Hippocampal formation (tissue), 2 donors: ENCODE measurements at places on chromosomes 16 and 17.
A peak's percentile ranks its signal among the peaks of the same experiment; 100 is the strongest.

- peak; percentile 53 for DNase-seq
These were observed 5.5 kb downstream of the TMEM132E start for GRCh38 chr17:34584805-34585416.

DNA sequence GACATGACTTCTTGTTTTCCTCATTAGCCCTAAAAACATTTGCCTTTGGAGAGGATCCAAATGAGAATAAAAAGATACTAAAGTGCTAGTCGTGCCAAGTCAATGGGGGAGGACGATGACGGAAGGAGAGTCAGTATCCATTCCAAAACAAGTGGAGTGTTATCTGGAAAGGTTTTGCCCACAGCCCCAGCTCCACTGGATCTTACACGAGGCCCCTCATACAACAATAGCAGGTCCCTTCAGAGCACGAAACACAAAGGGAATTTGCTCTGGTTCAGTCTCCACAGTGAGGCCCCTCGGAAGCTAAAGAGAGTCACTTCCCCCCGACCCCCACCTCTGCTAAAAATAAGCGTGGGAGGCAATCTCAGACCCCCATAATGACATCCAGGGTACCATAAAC lies 496.9 kb upstream of the ZFHX3 start:
- no peak for DNase-seq

- no peak for DNase-seq
These were observed 6.9 kb downstream of the C17orf67 start for GRCh38 chr17:56826611-56827414.

DNA sequence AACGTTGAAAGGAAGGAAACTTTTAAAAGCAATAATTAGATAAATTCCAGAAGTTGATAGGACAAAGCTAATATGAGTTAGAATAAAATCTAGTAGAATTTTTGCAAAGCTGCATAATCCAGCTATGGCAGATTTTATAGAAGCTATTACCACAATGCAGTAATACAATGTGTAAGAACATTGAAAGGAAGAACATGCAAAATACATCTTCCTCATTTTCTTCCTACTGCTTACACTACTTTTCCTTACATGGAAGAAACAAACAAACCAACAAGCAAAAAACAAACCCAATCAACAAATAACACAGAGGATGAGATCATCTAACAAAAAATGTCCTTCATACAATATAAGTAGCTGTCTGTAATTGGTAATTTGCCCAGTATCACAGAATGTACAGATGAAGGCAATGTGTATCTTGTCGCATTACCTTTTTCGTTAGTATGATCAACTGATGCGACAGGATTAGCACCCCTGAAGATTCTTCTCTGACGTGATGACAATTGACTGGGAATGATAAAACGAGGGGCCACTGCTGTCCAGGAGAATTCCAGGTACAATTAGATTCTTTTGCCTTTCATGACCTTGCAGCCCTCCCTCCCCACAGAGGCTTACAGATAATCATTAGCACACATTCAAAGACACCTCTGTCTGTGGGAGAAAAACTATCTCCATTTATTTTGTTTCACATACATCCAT lies 21.2 kb upstream of the LRRC37A start:
- no peak for DNase-seq

- no peak for DNase-seq
These were observed 56.6 kb downstream of the DUSP14 start for GRCh38 chr17:37546302-37546701.

DNA sequence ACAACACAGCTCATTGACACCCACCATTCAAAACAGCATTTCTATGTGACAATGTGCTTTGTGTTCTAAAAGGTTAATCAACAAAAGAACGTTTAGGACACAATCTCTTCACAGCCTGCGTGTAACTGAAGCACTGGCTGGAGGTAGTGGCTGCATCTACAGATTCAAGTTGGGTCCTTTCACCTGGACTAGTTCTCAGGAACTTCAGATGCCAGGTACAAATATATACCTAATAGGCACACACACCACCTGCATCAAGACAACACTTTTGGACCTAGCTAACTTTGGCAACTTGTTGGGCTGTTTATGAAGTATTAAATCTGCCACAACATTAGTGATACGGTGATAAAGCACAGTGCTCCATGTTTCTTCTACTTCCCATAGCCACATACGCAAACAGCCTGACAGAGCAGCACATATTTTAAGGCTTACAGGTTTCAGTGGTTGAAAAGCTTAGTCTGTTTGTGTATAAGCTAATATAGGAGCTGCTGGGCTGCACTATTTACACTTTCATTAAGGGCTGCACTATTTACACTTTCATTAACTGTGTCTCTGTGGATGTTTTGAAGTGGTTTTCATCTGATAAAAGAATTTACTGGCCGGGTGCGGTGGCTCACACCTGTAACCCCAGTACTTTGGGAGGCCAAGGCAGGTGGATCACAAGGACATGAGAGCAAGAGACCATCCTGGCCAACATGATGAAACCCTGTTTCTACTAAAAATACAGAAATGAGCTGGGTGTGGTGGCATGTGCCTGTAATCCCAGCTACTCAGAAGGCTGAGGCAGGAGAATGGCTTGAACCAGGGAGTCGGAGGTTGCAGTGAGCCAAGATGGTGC lies 132.6 kb downstream of the PARN start:
- no peak for DNase-seq

DNA sequence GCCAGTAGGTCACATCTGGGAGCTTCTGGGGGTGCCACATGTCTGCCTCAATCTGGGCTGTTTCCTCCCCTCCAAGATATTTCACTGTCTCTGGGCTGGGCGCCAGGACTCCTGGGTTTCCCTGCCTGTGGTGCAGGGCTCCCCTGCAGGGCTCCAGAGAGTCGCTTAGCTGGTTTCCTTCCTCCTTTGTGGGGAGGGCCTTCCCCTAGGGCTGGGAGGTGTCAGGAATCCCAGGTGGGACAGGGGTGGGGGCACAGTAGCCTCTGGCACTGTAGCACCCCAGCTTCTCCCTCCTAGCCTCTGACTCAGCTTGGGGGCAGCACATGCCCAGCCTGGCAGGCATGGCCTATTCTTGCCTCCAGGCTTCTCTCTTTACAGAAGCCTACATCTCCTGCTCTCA lies 2.6 kb downstream of the RARA start:
- DNase-seq: no peak

GRCh38 chr17:68909066-68909465 lies 46.1 kb downstream of the ABCA8 start:
- no peak for DNase-seq
